WTC11 (cell line): ENCODE measurements at places on chromosomes 5 and 9. TPM values are rescaled to one million over a fixed set of nuclear protein-coding genes. Genes with fewer than 3 reads are reported as not detected.

Gene KLF4
- total RNA-seq: 5.9 to 8.9 TPM (median 7.6 TPM) in 3 replicates

- no peak overlapping the region for H3K27ac ChIP-seq
- no peaks in the 10 kb centered on the region for H3K27me3 ChIP-seq
- H3K36me3 ChIP-seq: no peaks in the 10 kb centered on the region
- peaks cover 16% of the 10 kb centered on the region for H3K4me1 ChIP-seq
These were observed 813.3 kb upstream of the WWC1 start for GRCh38 chr5:167478188-167478587.

Gene AGXT2
- not detected in 3 replicates for total RNA-seq

Gene GIN1
- 5.7 to 7.0 TPM (median 6.7 TPM) in 3 replicates for total RNA-seq

- H3K4me3 ChIP-seq: no peak overlapping the region
- H3K36me3 ChIP-seq: no peaks in the 10 kb centered on the region
- DNase-seq: no peak
- H3K4me1 ChIP-seq: no peaks in the 10 kb centered on the region
- H3K27ac ChIP-seq: no peak overlapping the region; the same call in 1 of the 2 replicates
- no peaks in the 10 kb centered on the region for H3K27me3 ChIP-seq
These were observed 191.0 kb downstream of the ADAMTS6 start for GRCh38 chr5:65290677-65291076.

DNA sequence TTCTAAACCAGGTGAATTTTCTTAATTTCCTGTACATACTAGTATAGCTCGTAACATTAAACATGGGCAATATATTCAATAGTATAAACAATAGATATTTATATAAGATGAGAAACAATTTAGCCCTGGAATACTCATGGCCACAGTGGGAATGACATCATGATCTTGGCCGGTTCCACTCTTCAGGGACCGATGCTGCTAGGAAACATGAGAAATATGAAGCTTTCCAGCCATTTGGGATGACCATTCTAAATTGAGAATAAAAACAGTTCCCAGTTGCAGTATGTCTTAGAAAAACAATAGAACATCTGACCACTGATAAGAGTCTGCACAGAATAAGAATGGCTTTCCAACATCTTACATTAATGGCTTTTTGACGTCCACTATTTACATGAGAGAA, 33.3 kb upstream of the SLCO6A1 start:
- no peaks in the 10 kb centered on the region for H3K27me3 ChIP-seq
- H3K36me3 ChIP-seq: no peaks in the 10 kb centered on the region
- no peak overlapping the region for H3K27ac ChIP-seq
- peaks cover 4% of the 10 kb centered on the region; the same call in 1 of the 2 replicates for H3K4me1 ChIP-seq
- no peak overlapping the region for H3K4me3 ChIP-seq
- no peak for DNase-seq

DNA sequence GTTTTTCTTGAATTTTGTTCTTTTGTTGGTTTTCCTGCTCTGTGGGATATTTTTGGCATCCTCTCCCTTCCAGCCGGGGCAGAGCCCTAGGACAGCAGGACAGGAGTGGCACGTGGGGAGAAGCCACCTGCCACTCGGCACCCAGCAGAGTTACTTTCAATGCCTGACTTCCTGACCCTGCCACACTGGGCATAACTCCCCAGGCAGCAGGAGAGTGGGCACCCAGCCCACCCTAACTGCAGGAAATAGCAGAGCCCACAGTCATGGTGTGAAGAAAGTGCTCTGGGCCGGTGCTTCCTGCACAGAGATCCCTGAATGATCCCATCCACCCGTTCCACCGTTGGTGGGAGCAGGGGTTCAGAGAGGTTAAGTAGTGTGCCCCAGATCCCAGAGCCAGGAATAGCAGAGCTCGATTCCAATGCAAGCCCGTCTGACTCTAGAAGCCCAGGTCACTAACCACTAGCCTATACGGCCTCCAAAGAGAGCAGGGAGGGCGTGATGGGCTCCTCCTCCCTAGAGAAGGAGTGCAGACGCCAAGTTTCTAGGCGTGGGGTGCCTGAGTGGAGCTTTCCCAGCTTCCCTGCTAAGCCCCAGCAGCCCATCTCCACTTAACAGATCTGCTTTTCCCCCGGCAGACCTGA, 8.1 kb upstream of the NUP214 start:
- no peak for DNase-seq
- H3K4me1 ChIP-seq: no peaks in the 10 kb centered on the region
- no peak overlapping the region for H3K27ac ChIP-seq

DNA sequence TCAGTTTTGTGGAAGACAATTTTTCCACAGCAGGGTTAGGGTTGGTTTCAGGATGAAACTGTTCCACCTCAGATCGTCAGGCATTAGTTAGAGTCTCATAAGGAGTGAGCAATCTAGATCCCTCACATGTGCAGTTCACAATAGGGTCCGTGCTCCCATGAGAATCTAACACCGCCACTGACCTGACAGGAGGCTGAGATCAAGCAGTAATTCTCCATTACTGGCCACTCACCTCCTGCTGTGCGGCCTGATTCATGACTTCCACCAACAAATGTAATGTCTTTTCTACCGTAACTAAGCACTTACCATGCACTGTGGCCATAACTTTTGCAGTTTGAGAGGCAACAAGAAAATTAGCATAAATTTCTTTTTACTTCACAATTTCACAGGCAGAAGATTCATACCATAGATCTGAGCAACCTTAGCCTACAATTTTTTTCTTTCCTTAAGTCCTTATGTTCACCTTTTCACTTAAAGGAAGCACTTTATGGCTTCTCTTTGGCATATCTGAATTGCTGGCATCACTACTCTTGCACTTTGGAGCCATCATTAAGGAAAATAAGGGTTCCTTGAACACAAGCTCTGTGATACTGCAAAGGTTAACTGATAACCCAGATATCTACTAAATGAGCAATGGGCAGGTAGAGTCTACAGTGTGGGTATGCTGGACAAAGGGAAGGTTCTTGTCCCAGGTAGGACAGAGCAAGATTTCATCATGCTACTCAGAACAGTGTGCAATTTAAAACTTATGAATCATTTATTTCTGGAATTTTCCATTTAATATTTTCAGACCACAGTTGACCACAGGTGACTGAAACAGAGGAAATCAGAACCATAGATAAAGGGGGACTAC, 83.0 kb upstream of the IFNK start:
- H3K27ac ChIP-seq: no peak overlapping the region
- no peak for DNase-seq
- H3K36me3 ChIP-seq: no peaks in the 10 kb centered on the region

Gene PLK2
- 26.3 to 37.1 TPM (median 29.1 TPM) in 3 replicates for total RNA-seq

DNA sequence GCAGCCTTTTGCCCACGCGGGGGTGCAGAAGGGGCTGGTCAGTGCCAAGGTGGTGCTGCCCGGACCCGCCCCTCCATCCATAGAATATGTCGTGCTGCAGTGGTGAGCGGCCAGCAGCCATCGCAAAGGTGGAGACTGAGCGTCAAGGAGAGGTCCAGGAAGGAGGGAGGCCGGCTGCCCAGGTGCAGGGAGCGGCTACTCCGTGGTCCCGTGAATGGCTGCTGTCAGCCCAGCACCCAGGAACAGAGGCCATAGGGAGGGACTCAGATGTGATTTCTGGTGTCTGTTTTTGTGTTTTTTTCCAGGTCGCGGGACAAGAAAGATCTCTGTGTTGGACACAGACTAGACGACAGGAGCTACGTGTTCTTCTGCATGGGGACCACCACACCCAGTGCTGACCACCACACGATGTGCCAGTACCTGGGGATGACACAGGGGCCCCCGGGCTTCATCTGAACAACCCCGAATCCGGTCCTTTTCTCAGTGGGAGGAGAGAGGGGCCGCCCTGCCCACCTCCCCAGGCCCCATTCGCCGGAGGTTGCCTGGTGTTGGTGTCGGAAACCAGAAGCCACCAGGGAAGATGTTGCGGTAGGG, 29.0 kb downstream of the PAEP start:
- H3K27ac ChIP-seq: no peak overlapping the region
- no peak overlapping the region for H3K4me3 ChIP-seq
- H3K27me3 ChIP-seq: no peaks in the 10 kb centered on the region
- no peak for DNase-seq
- no peaks in the 10 kb centered on the region for H3K36me3 ChIP-seq
- no peaks in the 10 kb centered on the region for H3K4me1 ChIP-seq

- DNase-seq: no peak
- H3K36me3 ChIP-seq: no peaks in the 10 kb centered on the region
- H3K4me1 ChIP-seq: no peaks in the 10 kb centered on the region
- no peaks in the 10 kb centered on the region for H3K27me3 ChIP-seq
- no peak overlapping the region for H3K4me3 ChIP-seq
These were observed 30.4 kb upstream of the KIF2A start for GRCh38 chr5:62275581-62275980.

Gene LEAP2
- total RNA-seq: 1.9 to 2.4 TPM (median 2.0 TPM) in 3 replicates

GRCh38 chr9:78026416-78026815, 5.2 kb downstream of the GNAQ start:
- H3K27me3 ChIP-seq: no peaks in the 10 kb centered on the region
- no peaks in the 10 kb centered on the region for H3K36me3 ChIP-seq
- peaks cover 75% of the 10 kb centered on the region for H3K4me1 ChIP-seq
- H3K27ac ChIP-seq: no peak overlapping the region
- no peak for DNase-seq
- no peak overlapping the region for H3K4me3 ChIP-seq

Gene EQTN
- 0.66 to 1.4 TPM (median 0.81 TPM) in 3 replicates for total RNA-seq

GRCh38 chr9:98134702-98135557, 15.9 kb upstream of the TRIM14 start:
- no peak overlapping the region for H3K4me3 ChIP-seq
- no peaks in the 10 kb centered on the region for H3K27me3 ChIP-seq
- no peak overlapping the region for H3K27ac ChIP-seq
- peaks cover 36% of the 10 kb centered on the region for H3K36me3 ChIP-seq
- H3K4me1 ChIP-seq: no peaks in the 10 kb centered on the region

Gene PSAT1
- 169 to 240 TPM (median 173 TPM) in 3 replicates for total RNA-seq

- peak overlapping the region; percentile 70 for H3K4me3 ChIP-seq
- peaks cover 31% of the 10 kb centered on the region for H3K4me1 ChIP-seq
- H3K27ac ChIP-seq: peak overlapping the region; percentile 74; the same call in 1 of the 2 replicates
- DNase-seq: no peak
These were observed 44.9 kb upstream of the STXBP1 start for GRCh38 chr9:127567035-127567729.

Gene GPR107
- total RNA-seq: 33.2 to 36.4 TPM (median 34.7 TPM) in 3 replicates

DNA sequence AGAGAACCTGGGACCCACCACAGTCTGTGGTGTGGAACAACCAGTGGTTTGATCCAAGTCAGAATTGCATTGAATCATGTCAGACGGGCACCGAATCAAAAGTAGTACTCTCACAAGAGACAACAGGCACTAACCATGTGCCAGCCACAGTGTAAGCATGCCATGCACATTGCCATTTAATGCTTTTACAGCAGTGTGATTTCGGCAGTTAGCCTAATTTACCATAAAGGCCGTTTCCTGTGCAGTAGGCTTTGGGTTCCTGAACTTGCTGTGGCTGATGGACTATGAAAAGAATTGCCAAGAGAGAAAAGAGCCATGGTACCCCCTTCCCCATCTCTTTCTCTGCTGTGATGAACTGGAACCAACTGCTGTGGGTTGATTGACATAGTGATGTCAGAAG, 540.6 kb downstream of the EBF1 start:
- H3K4me1 ChIP-seq: peaks cover 10% of the 10 kb centered on the region
- no peak overlapping the region for H3K4me3 ChIP-seq
- H3K27me3 ChIP-seq: no peaks in the 10 kb centered on the region
- H3K36me3 ChIP-seq: no peaks in the 10 kb centered on the region
- DNase-seq: no peak
- H3K27ac ChIP-seq: no peak overlapping the region

Gene ASPN
- not detected in 3 replicates for total RNA-seq

DNA sequence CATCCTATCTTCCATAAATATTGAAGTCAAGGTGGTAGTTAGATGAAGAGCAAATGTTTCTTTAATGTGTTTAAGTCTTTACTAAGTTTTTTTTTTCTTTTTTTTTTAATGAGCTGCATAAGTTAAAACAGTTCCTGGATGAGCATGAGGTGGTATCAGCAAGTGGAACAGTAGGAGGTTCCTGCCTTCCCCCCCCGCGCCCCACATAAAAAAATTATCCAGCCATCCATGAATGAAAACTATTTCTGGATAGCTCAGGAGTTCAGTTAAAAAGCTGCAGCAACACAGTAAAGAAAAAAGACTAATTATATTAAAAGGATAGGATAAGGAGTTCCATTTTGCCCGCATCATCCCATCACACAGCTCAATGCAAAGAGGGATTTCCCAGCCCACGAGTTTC, 349.5 kb downstream of the CDH18 start:
- H3K27me3 ChIP-seq: no peaks in the 10 kb centered on the region
- H3K36me3 ChIP-seq: no peaks in the 10 kb centered on the region
- peaks cover 9% of the 10 kb centered on the region for H3K4me1 ChIP-seq

- H3K27ac ChIP-seq: no peak overlapping the region
- DNase-seq: no peak
- no peaks in the 10 kb centered on the region for H3K36me3 ChIP-seq
- no peak overlapping the region for H3K4me3 ChIP-seq
These were observed 29.6 kb upstream of the SLC9A3 start for GRCh38 chr5:553874-554273.
